HepG2 (cell line): ENCODE measurements at places on chromosomes 11 and 22. TPM values are rescaled to one million over a fixed set of nuclear protein-coding genes. Genes with fewer than 3 reads are reported as not detected.

GRCh38 chr11:120035756-120036155, 102.2 kb downstream of the TRIM29 start:
- no peak for DNase-seq

- no peak for DNase-seq
Observed at GRCh38 chr11:33916736-33917135, 24.9 kb upstream of the LMO2 start.

- no peak for DNase-seq
Observed at GRCh38 chr11:122170815-122171475, 54.9 kb upstream of the BLID start.

CDKN1C gene
- total RNA-seq: not detected in 2 replicates

DNA sequence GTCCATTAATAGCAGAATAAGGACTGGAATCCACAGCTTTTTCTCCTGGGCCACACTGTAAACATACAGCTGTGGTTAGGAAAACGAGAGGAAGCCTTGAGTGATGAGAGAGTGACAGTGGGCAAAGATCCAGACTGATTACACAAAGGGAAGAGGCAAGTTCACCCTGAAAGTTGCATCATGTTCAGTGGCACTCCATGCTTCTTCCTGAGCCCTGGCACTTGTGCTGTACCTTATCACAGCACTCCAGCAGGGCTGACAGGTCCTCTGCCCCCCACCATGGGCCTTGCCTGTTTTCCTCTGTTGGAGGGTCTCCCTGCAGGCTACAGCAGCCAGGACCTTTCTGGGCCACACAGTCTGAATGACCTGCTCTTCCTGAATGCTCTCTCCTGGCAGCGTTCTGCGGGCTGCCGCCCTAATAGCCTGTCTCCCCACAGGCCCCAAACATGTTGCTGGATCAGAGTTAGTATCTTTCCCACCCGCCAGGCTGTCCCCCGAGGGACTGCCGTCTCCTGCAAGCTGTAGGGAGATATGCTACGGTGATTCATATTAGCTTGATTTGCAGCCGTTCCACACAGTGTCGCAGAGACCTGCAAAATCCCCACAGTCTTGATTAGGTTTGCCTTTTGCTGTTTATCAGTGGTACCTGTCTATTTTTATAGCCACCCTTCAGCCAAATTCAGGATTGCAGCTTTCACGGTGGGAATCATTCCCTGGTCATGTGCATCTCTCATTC, 60.2 kb downstream of the NTM start:
- no peak for DNase-seq

MCM5 gene
- total RNA-seq: 87.1 and 93.5 TPM in 2 replicates

- peak; percentile 53 for DNase-seq
Observed at GRCh38 chr11:77656362-77656761, 18.8 kb upstream of the CLNS1A start.

- peak; percentile 80 for DNase-seq
Observed at GRCh38 chr11:93492464-93493251, 50.5 kb downstream of the SMCO4 start.

DNA sequence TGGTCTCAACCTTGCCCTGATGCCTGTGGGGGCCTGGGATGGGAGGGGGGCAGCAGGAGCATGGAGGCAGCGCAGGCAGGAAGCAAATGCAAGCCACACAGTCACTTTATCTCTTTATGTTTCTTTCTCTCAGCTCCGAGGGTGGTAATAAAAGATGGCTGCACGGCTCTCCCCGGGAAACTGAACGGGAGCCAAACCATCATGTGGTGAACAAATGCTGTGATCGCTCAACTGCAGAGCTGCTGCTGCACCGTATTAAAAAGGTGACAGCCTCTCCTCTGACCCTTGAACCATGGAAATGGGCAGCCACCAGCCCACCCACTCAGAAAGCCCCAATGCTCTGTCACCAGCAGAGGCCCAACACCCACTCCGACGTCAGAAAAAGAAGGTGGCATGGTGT, 110.0 kb downstream of the TIMP3 start:
- no peak for DNase-seq

- DNase-seq: peak; percentile 56
Observed at GRCh38 chr11:85941380-85941973, 86.3 kb downstream of the CCDC83 start.

DNA sequence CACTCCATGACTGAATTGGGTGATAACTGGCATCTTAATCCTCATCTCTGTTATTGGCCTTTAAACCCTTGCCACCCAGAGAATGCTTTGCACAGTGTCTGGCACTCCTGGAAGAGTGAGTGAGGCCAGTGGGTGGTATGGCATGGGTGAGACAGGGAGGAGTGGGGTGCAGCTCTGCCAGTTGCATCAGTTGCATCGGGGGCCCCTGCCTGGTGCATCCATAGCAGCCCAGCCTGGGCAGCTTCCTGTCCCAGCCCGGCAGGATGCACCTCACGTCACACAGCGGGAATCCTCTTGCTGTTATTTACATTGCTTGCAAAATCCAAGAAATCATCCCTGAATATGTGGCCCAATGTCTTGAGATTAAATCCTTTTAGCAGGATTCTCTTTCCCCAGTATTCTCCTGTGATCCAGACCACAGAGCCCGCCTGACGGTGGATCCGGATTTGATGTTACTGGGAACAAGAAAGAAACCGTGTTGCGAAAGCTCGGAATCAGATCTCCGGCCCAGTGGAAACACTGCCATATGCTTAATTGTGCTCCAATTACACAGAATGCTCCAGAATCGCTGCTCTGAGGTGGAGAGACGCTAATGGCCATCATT, 37.6 kb upstream of the MN1 start:
- DNase-seq: no peak

HSPB2 gene
- not detected in 2 replicates for total RNA-seq

GLB1L3 gene
- total RNA-seq: not detected in 2 replicates

FOLR3 gene
- not detected in 2 replicates for total RNA-seq

DNA sequence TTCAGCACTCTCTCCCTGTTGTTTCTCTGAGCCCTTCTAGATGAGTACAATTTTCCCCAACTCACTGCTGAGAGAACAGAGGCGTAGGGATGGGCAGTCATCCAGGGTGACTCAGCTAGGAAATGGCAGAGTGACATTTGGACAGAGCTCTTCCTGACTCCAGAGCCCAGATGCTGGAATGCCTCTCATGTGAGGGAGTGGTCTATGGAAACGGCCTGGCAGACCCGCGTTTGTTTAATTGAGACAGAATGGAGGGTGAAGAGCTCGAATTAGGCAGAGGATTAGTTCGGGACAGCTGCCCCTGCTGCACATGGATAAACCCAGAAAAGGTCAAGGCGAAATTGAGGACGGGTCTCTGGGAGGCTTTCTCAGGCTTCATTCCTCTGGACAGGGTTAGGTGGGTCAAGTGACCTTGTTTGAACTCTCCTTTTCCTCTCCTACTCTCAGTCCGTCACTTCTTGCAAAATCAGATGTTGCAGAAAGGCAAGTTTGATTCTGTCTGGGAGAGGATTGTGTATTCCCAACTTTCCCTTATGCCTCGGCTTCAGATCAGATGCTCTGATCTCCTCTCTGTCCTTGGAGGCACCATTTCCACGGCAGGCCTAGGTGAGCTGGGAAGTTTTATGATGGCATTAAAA, 7.6 kb upstream of the LMO2 start:
- no peak for DNase-seq

PLEKHB1 gene
- total RNA-seq: 68.0 and 71.7 TPM in 2 replicates

- no peak for DNase-seq
Observed at GRCh38 chr11:128474036-128474874, 113.1 kb downstream of the ETS1 start.

DNA sequence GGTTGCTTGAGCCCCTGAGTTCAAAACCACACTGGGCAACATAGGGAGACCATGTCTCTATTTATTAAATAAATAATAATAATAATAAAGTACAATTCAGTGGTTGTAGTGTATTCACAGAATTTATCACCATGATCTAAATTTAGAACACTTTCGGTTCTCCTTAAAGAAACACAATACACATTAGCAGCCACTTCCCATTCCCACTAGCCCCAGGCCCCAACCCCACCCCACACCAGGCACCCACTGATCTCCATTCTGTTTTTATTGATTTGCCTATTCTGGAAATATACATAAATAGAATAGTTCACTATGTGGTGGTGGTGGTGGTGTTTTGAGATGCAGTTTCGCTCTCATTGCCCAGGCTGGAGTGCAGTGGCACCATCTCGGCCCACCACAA, 45.7 kb downstream of the BCL2L13 start:
- DNase-seq: no peak

DNA sequence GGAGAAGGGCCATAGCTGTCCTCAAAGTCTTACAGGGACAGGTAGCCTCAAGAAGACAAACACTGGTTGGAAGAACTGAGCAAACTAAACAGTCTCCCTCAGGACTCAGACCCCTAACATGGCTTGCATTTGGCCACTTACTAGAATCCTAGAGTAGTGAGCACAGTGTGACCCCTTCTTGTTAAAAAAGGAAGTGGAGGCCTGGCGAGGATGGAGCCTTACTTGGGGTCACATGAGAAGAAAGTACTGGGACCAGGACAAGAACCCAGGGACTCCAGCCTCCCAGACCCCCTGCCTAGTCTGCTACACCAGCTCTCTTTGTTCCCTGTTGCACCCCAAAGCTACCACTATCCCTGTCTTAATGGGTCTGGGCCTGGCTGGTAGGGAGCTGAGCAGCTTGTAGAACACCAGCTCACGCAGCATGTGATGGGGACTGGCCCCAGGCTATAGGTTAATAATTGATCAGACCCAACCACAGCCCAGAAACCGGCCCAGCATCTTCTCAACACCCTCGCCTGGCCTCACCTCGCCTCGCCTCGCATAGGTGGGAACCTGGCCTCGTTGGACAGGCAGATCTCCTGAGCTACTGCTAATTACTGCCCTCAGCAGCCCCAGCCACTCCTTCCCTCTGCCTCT, 17.6 kb downstream of the DGAT2 start:
- peak; percentile 58 for DNase-seq

DNA sequence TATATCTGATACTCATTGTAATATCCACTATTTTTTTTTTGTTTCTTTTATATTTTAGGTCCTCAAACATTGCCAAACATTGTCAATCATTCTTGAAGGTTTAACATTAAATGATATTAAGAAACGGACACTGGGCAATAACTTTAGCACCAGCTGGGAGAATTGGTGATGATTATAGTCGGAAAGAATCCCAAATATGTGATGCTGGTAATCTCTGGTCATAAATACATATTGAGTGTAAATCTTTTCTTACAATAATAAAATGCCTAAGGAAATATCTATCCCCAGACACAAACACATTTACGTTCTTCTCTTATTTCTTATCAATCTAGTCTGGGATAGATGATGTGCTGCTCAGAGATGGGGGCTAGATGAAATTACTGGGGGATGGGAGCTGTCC, 25.2 kb downstream of the OR51E2 start:
- no peak for DNase-seq

INS gene
- total RNA-seq: not detected in 2 replicates

DNA sequence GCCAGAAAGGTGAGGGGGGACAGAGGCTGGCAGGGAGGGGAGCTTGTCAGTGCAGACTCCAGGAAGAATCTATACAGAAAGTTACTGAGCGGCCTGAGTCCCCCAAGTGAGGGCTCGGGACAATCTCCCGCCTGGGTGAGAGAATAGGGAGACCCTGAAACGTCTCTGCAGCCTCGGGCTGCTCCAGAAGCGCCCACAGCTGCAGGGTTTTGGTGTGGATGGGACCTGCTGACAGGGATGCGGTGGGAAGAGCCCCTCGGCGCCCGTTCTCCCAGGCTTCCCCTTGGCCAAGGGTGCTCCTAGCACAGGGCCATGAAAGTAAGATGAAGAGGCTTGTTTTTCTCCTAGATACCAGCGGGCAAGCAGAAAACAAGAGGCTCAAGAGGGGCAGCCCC, 743 bp upstream of the RCE1 start:
- DNase-seq: no peak

SCN2B gene
- total RNA-seq: 0.02 TPM in 1 of 2 replicates, not detected in the other

ADM gene
- total RNA-seq: 4.3 and 10.7 TPM in 2 replicates

- no peak for DNase-seq
Observed at GRCh38 chr11:132655187-132655855, 877.0 kb downstream of the OPCML start.

DNA sequence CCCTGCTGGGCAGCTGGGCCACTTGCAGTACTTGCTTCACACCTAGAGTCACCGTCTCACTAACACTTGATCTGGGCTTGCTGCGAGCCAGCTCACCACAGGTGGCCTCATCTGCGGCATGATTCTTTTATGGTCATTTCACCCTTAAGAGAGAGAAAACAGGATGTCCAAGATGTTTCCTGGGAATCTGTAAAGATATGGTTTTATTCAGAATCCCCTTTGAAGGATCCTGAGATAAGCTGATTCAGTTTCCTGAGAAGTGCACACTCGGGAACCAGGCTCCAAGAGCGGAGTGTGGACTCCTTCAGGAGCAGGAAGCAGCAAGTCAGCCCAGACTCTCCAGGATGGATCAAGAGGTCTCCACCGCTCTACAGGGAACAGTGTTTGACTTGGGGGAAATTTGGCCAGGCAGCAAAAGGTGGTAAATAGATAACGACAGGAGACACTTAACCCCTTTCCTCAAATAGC, 21.8 kb upstream of the TP53AIP1 start:
- DNase-seq: no peak

PLEKHA7 gene
- 13.1 and 17.5 TPM in 2 replicates for total RNA-seq

OR10V1 gene
- total RNA-seq: not detected in 2 replicates

TRIM48 gene
- total RNA-seq: not detected in 2 replicates

GGTLC3 gene
- not detected in 2 replicates for total RNA-seq

OR52E8 gene
- not detected in 2 replicates for total RNA-seq
